Astrocyte (in vitro differentiated cells and primary cell): ENCODE measurements at places on chromosomes 5 and 9. TPM values are rescaled to one million over a fixed set of nuclear protein-coding genes. Genes with fewer than 3 reads are reported as not detected.

The SV2C gene
- total RNA-seq: 0.05 TPM in 2 replicates

The RNF208 gene
- total RNA-seq: 4.3 and 4.9 TPM in 2 replicates

The SPINK13 gene
- not detected in 2 replicates for total RNA-seq

The TMEM252 gene
- not detected in 2 replicates for total RNA-seq

The CRB2 gene
- 2.4 and 2.5 TPM in 2 replicates for total RNA-seq

The IL5 gene
- total RNA-seq: not detected in 2 replicates

The C7 gene
- 0.66 TPM in 1 of 2 replicates, not detected in the other for total RNA-seq

The OTULINL gene
- 2.8 and 4.7 TPM in 2 replicates for total RNA-seq

The WDR31 gene
- total RNA-seq: 1.6 and 2.1 TPM in 2 replicates

GRCh38 chr5:151449297-151449696, 1.9 kb downstream of the SLC36A1 start:
- DNase-seq: no peak

- DNase-seq: peak; percentile 60
Observed at GRCh38 chr9:86795823-86796553, 151.3 kb downstream of the GAS1 start.

DNA sequence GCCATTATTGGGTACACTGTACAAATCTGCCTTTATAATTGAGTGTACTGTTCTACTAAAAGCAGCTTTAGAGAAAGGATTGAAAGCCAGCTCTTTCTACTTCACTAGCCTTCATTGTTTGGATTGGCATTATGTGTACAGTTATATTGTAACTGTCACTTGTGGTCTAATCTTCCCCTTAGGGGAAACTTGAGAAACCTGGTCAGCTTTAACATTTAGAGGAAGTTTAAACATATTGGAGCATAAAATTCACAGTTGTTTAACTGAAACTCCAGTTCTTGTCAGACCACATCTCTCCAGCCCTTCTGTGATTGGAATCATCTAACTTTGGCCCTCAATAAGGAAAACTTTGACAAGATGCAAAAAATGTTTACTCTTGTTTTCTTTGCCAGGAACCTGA, 24.6 kb downstream of the PIK3R1 start:
- no peak for DNase-seq

DNA sequence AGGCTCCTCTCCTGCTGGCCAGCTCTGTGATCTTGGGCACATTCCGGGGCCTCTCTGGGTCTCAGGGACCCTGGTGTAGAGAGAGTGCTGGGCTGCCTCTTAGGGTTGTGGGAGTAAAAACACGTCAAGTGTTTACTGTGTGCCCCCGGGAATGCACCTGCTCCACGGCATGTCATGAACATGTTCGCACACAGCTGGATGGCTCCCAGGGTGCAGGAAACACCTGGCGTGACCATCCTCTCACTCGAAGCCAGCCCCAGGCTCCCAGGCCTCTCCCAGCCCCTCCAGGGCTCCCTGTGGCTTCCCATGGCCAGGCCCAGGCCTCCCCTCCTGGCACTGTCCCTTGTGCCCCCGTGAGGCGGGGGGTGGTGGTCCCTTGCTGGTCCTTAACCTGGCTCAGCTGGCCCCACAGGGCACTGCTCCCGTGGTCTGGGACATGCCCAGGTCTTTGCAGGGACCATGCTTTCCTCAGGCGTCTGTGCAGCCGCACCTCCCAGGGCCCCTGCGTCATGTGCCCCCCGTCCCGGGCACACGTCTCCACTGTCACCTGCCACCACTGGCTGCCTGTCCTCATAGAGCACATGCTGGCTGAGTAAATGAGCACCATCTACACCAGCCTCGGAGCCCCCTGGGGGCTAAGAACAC, 44.9 kb downstream of the SLC6A3 start:
- no peak for DNase-seq

DNA sequence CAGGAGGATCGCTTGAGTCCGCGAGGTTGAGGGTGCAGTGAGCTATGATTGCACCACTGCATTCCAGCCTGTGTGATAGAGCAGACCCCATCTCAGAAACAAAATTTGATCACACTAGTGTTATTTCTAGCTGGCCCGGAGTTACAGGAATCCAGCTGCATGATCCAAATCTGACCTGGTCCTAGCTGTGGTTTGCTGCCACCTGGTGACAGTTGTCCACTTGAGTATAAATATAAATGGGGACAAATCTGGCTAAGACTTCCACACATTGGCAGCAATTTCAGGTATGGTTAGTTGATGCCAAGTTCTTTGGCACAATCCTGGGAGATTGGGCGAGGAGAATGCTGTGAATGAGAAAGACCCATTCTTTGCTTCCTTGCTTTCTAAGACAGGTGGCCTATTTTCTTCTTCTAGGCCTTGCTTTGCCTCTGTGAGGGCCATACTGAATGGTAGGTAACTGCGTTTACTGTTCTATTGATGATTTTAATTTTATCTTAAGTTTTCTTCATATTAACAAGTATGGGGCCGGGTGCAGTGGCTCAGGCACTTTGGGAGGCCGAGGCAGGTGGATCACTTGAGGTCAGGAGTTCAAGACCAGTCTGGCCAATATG, 35.4 kb downstream of the UBE2R2 start:
- no peak for DNase-seq

- DNase-seq: no peak
Observed at GRCh38 chr9:92637886-92638620, 31.9 kb downstream of the IPPK start.

- no peak for DNase-seq
Observed at GRCh38 chr9:136407911-136408310, 2.5 kb downstream of the ENTR1 start.

DNA sequence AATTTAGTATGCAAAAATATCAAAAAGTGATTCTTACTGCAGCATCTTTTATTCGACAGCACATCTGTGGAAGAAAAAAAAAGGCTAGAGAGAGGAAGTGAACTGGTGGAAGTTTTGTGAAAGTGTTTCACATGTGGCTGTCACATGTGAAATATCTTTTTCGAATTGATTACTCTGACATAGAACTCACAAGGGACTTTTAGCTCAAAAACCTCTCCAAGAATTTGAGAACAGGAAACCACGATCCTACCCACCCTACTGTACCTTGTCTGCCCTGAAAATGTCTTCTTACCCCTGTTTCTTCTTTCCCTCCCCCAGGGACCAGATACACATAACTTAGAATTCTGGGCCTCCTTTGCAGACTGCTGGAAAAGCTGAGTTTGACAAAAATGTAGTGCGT, 106.5 kb upstream of the PRRC1 start:
- DNase-seq: no peak

DNA sequence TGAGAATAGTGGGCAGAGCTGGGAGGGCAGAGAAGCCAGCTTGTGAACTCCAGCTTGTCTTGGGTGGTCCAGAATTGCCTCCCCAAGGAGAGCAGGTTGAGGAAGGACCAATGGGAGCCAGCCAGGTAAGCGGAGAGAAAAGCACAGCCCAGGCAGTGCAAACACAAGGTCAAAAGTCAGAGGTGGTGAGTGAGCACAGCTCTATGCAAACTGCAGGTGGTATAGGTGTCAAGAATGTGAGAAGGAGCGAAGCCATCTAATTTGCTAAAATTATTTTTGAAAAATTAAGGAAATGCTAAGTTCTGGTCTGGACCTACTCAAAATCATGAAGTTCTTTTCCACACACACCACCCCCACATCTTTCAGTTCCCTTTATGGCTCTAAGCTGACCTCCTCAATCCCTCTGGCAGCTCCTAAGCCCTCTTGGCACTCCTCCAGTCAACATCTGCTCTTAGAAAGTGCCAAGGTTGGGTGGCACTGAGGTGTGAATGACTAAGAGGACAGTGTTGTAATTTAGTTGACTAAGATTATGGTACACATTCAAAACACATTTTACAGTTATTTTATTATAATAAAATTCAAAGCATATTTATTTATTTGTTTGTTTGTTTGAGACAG, 6.6 kb upstream of the OTULINL start:
- DNase-seq: no peak

- no peak for DNase-seq
Observed at GRCh38 chr5:79983618-79984017, 7.4 kb downstream of the MTX3 start.

DNA sequence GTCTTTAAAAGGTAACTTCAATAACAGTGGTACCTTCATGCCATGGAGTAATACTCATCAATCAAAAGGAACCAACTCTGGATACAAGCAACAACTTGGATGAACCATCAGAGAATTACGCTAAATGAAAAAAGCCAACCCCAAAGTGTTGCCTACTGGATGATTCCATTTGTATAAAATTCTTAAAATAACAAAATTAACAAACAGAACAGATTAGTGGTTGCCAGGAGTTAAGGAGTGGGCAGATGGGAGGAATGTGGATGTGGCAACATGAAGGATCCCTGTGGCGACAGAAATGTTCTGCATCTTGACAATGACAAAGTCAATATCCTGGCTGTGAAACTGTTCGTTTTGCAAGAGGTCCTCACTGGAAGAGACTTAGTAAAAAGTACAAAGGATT, 50.5 kb downstream of the SPTLC1 start:
- peak; percentile 83 for DNase-seq

GRCh38 chr9:113911850-113912557, 35.9 kb downstream of the ZNF618 start:
- no peak for DNase-seq

GRCh38 chr5:177315411-177315810, 3.7 kb upstream of the MXD3 start:
- no peak for DNase-seq

DNA sequence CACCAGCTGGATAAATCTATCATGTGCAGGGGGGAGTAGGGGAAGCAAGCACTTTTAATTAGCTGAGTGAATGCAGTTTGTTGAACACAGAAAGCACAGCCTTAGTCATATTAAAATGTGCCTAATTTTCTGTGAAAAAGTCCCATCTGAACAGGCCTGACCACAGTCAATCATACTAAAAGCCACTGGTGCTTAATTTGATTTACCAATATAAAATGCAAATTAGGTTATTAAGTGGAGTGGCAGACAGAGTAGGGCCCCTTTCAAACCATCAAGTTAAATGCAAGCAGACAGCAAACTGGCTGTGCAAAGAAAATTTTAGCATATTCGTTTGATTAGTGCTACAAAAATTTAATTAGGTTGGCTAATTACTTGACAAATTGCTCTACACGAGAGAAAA, 176.1 kb downstream of the ISL1 start:
- no peak for DNase-seq

- DNase-seq: no peak
Observed at GRCh38 chr5:153187503-153187902, 303.0 kb upstream of the GRIA1 start.

GRCh38 chr5:39208471-39208870, 10.9 kb downstream of the FYB1 start:
- DNase-seq: no peak

DNA sequence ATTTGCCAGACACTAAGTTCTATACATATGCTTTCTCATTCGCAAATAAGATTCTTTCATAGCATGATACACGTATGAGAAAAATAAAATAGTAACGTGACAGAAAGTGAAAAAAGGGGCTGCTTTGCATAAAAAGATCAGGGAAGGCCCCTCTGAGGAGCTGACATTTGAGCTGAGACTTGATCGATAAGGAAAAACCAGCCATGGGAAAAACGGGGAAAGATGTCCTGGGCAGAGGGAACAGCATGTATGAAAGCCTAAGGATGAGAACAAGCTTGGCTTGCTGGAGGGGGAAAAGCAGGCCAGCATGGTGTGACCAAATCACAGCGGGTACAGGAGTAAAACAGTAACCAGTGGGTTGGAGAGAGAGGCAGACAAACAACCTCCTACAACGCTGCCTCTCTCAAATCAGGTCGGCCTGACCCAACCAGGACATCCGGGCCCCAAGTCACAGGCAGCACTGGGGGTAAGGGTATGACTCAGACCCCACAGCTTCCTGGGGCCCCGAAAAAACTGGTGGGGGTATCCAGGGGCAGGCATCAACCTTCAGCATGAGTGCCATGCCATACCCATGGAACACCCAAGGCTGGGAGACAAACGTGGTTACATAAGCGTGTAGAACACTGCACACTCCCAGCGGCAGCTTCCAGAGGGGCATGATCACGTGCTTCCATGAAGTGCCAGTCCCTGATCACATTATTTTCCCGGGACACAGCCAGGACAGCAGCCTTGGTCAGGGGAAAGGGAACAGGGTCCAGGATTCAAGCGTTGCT, 2.2 kb downstream of the TNIP1 start:
- DNase-seq: no peak

DNA sequence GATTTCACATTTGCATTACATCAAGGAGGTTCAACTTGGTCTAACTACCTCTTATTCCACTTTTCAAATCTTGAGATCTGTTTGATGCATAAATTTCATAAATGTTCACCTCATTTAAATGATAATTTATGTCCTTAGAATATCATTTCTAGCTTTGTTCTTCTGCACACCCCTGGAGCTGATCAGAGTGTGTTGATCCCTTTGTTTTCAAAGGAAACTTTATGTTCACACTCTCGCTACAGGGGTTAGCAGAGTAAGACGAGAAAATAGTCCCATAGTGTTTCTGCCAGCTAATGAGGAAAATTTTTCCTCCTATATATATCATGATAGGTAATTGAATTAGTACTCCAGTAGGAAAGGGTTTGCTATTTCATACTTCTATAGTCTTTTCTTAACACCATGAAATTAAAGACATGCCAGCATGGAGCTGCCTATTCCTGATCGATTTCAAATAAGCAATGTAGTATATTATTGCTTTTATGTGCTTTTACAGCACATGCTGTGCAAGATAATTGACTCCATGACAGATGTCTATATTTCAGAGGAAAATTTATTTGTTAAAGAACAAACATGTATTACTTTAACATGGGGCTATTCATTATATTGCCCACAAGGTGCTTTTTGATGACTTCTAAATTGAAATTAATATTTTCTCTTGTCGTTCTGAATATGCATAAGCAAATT, 4.8 kb upstream of the PAM start:
- no peak for DNase-seq

- peak; percentile 31 for DNase-seq
Observed at GRCh38 chr5:120769312-120769872, 305.3 kb downstream of the PRR16 start.

DNA sequence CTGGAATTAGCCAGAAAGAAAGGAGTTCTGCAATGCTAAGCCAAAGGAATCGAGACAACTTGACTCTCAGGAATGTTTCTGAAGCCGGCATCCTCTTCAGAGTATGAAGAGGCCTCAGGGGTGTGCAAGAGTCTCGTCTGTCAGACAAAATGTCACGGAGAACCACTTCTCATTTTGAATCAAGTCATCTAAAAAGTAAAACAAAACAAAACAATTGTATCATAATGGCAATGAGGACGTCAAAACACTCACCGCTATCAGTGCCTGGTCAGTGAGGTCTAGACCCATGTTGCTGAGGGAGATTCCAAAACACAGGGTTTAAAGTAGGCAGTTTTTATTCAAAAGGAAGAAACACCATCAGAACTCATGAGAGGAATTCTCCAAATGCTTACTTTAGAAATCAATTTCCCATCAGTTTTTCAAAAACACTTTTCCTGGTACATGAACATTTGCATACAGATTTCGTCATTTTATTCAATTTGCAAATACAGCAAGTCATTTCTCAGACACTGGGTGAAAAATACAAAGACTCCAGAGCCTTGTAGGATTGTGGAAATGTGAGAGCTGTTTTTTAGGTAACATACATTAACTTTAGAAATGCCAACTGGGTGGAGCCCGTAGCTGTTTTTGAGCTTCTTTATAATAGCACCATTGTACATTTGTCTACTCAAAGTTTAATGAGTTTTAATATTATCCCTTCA, 89.5 kb upstream of the MAP3K1 start:
- DNase-seq: no peak

- peak; percentile 97 for DNase-seq
Observed at GRCh38 chr5:127785098-127785927, 82.1 kb downstream of the CCDC192 start.
